ENCODE measurements at places on chromosomes 13 and 19.

DNA sequence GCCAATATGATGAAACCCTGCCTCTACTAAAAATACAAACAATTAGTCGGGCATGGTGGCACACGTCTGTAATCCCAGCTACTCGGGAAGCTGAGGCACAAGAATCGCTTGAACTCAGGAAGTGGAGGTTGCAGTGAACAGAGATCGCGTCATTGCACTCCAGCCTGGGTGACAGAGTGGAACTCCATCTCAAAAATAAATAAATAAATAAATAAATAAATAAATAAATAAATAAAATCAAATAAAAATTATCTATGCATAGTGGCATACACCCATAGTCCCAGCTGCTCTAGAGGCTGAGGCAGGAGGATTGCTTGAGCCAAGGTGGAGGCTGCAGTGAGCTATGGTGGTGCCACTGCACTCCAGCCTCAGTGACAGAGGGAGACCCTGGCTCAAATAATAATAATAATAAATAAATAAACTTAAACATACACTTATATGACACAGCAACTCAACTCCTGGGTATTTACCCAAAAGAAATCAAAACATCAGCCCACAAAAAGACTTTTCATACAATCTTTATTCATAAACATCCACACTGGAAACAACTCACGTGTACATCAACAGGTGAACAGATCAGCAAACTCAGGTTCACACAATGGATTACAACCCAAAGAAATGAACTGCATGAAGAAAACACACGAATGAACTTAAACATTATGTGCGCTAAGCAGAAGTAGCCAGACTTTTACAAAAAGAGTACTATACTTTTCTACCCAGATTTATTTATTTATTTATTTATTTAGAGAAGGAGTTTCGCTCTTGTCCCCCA is 6.9 kb downstream of the LGALS7 start:
- no peak for DNase-seq

DNA sequence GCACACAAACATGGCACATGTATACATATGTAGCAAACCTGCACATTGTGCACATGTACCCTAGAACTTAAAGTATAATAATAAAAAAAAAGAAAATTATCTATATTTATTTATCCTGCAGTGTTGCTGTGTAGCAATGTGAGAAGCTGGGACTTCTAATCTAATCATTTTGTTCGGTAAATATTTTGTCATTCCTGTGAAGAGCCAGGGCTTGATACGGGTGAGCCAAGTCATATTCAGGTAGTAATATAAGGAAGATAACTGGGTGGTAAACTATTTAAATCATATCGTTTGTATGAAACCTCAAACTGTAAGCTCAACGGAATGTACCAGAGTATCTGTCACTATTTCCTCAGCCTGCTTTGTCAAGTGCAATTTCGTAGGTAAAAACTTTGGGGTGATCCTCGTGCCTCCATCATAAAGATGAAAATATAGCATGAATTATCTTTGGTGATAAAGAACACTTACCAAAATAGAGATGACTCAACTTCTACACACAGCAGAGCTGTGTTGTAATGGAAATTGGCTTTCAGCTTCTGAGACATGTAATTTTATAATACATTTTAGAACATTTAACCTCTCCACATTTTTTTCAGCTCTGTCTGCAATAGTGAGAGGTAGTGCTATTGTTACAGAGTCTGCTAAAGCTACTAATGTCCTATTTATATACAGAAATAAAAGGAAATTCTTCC is 92.9 kb downstream of the PCDH9 start:
- DNase-seq, result no peak

DNA sequence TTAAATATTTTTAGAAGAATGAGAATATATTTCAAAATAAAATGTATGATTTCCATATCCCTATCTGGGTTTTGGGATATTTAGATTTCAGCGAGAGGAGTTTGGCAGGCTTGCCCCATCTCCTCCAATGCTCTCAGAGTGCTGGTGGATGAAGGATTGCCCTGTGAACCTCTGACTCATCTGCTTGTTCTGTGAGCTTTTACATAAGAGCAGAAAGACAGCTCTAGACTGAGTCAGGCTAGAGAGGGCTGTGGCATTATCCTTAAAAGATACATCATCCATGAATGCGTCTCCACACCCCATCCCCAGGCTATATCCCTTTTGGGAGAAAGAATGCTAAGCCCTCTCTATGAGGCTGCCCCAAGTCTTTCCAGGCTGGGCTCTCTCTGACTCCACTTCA is 190.6 kb downstream of the TUBA3C start:
- DNase-seq, result no peak

GRCh38 chr13:109693213-109693612 is 93.2 kb downstream of the IRS2 start:
- DNase-seq, result no peak

DNA sequence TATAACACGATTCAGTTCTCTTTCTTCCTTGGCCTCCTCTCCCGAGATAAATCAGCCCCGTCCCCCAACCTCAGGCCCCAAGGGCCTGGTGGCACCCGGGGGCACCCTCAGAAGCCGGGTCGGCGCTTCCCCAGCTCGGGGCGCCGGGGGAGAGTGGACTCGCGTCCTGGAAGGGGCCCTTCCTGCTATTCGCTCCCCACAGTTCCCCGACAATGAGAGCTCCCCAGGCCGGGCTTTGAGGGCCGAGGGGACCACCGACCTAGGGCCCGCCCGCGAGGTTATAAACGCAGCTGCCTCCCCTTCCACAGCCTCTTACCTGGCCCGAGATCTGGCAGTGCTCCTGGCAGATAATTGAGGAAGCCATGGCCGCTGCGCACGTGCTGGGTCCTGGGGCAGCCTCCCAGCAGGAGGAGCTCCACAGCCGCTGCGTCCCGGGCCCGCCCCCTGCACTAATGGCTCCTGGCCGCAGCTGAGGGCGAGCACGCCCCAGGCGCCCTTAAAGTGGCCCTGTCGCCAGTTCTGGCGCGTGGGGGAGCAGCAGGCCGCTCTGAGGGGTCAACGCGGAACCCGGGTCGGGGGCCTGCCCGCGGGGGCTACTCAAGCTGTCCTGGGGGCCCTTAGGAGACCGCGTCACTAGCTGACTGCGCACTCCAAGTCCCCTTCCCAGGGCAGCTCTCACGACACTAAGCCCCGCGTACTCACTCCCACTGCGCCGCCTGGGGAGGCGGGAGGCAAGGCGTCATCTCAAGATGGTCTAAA is at the start of gene SOHLH2:
TSS of gene SOHLH2 (minus strand) at position 394 of the 759 bp plus-strand sequence. CDS start at position 364, 30 bp downstream.
- no peak for DNase-seq

DNA sequence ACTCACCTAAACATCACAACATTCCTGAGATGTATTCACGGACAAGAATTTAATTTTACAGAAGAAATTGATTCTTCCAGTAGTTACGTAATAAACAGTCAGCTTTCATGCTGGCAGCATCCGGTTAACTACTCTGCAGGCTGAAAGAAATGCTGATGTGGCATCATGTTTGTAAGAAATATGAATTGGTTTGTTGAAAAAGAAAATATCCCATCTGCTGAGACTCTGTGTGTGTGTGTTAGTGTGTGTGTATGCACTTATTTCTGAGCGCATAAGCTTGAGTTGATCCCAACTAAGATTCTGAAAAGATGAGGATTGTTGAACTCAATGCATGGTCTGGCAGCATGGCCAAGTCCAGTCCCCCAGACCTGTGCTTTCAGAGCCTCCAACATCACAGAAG is 74.3 kb upstream of the FAM216B start:
- DNase-seq, result no peak

GRCh38 chr19:53998223-53998622 is 6.8 kb downstream of the CACNG6 start:
- DNase-seq, result no peak

GRCh38 chr13:95948656-95949055 is 104.5 kb downstream of the UGGT2 start:
- DNase-seq, result no peak

DNA sequence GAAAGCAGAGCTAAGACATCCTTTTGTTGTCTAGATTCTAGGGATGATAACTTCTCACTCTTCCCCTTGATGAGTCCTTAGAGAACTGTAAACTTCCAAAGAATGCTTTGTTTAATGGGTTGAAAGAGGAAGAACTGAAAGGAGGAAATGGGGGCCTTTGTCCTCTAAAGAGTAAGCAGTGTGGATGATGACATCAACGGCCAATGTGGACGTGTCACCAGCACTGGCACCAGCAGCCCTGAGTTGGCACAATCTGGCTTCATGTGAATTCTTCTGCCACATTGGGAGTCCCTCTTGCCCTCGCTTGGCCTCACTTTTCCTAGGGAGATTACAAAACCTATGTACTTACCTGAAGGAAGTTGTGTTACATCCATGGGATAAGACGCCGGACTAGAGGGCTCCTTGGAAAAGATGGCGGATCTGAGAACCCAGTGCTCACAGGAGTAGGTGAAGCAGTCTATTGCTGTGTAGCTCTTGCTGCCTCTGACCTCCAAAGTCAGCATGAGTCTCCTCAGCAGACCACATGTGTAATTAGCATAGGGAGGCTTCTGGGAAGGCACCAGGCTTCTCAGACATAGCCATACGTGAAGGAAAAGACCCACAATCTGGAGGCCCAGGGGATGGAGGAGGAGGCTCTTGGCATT is 62.8 kb downstream of the RGCC start:
- DNase-seq, result no peak

DNA sequence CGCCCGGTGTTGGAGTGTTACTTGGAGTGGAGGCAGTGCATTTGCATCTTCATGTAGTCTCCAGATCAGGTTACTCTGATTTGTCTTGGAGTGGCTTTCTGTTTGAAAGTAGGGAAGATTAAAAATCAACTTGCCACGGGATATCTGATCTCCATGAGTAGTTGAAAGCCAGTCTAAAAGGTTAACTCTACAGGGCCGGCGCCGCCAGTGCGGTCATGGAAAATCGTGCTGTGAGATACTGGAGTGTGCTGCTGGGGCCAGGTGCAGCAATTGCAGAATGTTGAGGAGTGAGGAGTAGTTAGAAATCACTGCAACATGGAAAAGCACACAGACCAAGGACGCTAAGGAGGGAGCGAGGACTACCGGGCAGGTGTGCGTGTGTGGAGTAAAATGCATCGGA is 175.0 kb downstream of the STK24 start:
- no peak for DNase-seq

DNA sequence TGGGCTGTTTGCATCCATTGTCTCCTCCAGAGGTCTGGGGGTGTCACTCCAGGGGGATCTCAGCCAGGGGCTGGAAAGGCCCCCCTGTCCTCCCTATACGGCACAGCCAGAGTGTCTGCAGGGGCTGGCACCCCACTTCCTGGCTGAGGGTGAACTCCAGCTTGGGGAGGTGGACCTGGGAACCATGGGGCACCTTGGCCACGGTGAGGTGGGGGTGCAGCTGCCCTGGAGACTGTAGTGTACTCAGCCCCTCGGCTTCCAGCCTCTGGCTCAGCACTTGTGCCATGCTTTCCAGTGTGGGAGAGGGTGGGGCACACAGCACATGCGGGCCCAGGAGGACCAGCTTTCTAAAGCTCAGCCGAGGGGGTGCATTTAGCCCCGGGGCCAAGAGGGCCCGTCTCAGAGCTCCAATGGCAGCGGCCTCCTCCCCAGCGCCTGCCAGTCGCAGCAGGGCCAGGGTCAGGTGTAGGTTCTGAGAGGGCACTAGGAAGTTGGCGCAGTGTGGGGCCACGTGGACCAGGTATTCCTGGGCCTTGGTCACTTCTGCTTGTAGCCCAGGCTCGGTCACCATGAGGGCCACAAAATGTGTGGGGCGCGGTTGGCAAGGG is 1.4 kb downstream of the LENG9 start:
- no peak for DNase-seq

DNA sequence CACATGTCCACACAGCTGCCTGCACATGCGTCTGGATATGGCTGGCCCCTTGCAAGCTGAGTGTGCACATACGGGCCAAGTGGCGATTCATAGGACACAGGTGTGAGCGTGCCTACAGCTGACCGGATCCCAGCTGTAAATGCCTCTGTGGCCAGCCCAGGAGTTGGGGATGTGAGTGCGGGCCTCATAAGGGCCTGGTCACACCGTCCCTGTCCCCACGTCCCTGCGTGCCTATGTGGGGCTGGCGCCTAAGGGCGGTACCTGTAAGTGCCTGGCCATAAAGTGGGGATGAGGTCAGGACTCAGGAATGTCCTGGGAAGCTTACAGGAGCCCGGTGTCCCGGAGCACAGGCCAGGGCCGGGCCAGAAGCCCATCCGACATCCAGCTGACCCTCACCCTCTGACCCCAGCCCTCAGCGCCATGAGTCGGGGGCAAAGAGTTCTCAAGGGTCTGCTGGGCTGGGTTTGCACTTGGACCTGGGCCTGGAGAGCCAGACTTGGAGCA is 1.3 kb upstream of the ARHGAP45 start:
- DNase-seq, result no peak

DNA sequence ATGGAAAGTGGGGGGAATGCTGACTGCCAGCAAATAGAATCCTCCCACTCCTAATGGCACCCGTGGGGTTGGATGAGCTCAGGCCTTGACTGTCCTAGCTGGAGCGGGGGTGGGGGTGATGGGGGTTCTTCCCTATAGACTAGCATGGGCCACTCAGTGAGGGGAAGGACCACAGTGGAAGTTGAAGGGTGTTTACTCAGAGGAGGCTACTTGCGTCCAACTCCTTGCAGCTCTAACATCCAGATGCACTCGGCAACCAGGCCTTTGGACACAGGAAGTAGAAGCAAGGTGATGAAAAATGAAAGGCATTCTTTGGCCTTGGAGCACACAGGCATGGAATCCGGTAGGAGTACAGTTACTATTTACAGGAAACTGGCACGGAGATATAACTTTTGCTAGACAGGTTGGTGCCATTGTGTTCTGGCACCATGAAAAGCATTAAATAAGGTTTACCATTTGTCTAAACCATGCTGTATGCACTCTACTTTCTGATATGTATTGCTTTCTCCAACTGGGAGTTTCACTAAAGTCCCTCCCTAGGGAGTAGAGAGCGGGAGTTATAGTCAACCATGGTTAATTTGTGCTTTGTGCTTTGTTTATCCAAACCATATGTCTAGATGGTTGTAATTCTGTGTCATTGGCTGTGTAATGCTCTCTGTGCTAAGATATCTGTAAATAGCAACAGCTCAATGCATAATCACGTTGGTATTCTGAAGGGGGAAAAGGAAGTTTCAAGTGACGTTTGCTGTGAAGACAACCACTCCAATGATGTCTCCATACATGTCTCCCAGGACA is 125.3 kb downstream of the TSHZ3 start:
- peak; percentile 97 for DNase-seq

- DNase-seq, result peak; percentile 12
Observed at GRCh38 chr19:52453324-52454094, at the start of gene ZNF578. Gene ZNF578 (plus strand): TSS chr19:52453553. CDS start chr19:52501846, 48,293 bp downstream.

DNA sequence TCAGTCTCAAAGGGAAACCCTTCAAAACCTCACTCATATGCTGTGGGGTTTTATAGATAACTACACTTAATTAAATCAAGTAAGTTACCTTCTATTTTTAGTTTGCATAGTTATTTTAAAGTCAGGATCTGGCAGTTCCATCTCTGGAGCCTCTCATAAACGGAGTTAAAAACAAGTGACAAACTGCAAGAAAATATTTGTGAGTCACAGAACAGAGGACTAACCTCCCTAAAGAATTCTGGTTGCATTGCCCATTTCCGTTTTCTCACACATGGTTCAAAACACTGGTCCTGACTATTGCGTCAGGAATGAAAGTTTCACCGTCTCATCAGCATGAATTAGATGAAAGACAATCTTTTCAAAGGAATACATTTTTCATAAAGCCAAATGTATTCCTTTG is 10.6 kb downstream of the RXFP2 start:
- DNase-seq, result peak; percentile 89

- no peak for DNase-seq
Observed at GRCh38 chr13:21517576-21517975, 58.5 kb upstream of the ZDHHC20 start.

Measured in AG04449 (cell line).